Stimulated activated CD4-positive, alpha-beta T cell treated with anti-CD3 and anti-CD28 coated beads, Interleukin-12 subunit alpha, Interleukin-12 subunit beta, amount 100 ng/mL, for 48 hours (primary cell): ENCODE measurements at places on chromosomes 2 and 18.

GRCh38 chr2:98252038-98252773 lies 94.0 kb upstream of the CNGA3 start:
- DNase-seq = no peak

DNA sequence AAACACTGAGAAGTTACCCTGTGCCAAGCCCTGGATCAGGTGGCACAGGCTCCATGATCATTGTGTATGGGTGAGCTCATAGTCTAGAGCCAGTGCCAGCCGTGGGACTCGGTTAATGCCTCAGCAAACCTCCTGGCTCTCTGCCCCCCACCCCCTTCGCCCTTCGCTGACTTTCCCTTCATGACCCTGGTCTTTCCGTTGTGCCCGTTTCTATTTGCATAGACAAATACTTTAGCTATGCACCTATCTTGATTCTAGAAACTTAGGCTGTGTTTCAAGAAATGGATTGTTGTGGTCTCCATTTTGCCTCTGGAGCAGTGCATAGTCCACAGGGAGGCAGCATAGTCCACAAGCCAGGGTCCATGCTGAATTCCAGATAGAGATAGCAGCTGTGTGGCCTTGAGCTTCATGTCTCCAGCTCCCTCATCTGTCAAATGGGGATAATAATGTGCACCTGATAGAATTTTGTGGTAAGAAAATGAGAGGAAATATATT lies 44.8 kb upstream of the KDM3A start:
- DNase-seq = no peak

- no peak for DNase-seq
Observed at GRCh38 chr2:207432453-207432852, 97.3 kb upstream of the CREB1 start.

- DNase-seq = no peak
Observed at GRCh38 chr2:202098291-202098690, 25.2 kb downstream of the KIAA2012 start.

DNA sequence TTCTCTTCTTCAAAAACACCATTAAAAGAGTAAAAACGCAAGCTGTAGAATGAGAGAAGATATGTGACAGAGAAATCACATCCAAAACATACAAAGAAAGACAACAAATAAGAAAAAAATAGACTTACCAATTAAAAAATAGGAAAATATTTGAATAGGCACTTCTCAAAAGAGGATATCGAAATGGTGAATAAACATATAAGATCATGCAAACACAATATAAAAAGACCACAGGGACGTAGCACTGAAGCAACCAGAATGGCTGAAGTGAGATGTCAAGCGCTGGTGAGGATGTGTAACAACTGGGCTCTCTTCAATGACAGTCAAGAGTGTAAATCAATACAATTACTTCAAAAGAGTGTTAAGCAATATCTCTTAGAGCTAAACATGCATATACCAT lies 202.3 kb downstream of the ZBTB7C start:
- no peak for DNase-seq

- DNase-seq = no peak
Observed at GRCh38 chr2:43998263-43998662, 2.5 kb upstream of the LRPPRC start.

DNA sequence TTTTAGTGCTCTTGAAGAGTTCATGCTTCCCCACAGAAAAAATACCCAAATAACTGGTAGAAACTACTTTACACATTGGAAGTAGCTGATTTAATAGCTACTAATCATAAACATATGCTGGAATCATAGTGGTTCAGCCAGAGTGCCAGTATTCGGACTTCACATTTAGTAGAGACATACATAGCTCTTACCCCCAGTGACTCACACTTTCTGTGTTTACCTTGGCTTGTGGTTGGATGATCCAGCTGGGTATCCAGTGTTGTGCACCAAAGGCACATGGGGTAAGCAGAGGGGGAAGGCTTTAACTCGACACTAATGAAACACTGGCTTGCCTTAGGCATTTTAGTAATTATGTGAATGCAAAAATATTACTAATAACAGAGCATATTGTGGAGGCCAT lies 18.1 kb downstream of the ARHGAP28 start:
- DNase-seq = no peak

DNA sequence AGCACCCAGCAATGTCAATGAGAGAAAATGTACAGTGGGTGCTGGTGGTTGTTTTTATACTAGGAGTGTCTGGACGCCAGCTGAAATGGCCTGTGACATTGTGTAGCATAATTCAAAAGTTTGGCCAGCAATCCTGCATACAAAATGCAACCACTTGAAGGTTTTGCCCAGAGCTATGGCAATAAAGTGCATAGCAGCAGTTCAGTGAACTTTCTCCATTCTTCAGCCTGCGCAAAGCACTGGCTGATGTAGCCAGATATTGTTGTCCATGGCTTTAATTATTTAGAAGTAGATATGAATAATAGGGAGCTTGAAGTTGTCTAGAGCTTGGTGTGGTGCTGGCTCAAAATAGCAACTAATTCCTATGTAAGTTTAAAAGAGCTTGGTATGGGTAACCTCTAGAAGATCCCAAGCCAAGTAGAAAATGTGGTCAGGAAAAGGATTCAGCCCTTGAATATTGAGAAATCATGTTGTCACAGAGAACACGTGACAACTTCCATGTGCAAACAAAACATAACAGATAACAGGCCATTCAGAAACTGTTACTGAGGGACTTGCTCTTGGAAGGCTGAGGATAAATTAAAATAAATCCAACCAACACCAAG lies 33.3 kb upstream of the PGAP1 start:
- no peak for DNase-seq

- DNase-seq = no peak
Observed at GRCh38 chr2:29114586-29114945, 649 bp upstream of the CLIP4 start.

DNA sequence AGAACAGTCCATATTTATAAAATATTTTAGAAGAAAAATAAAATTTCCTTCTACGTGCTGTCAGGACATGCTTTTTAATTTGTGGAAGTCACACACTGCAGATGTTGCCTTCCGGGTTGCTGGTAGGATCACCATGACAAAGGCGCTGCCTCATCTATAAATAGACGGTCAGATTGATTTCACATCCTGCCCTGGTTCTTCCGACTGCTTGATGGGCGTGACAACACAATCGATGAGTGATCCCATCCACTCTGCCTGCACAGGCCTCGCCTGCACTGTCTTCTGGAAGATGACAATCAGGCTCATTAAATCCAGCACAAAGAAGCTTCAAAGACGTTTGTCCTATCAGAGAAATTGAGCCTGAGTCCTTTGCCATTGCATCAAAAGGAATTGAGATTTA lies 318.9 kb upstream of the TRIB2 start:
- no peak for DNase-seq

- no peak for DNase-seq
Observed at GRCh38 chr2:226818930-226819329, 16.9 kb upstream of the RHBDD1 start.
